ENCODE measurements at places on chromosomes 1 and 21.

GRCh38 chr1:223864084-223864483, 18.3 kb upstream of the TP53BP2 start:
- no peak for DNase-seq

- no peak for DNase-seq
Measured at GRCh38 chr1:85683292-85684025, 24.8 kb downstream of the ZNHIT6 start.

DNA sequence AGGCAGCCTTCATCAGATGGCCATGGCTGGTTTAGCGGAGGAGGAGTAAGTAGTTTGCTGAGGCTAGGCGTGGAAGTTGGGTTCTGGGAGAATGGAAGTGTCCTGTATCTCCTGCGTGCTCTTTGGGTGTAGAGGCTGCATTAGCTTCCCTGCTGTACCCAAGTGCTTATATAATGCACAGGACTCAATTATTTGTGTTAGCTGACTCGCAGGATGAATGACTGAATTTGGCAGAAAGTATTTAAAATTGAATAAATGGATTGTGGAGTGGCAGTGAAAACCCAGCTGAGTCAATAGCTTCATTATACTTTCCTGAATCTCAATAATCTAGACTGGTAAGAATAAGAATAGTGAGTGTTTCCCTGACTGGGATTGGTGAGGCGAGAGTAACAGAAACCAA, 13.8 kb downstream of the DNTTIP2 start:
- no peak for DNase-seq

GRCh38 chr1:91870322-91870721, 15.6 kb downstream of the TGFBR3 start:
- DNase-seq = no peak

- no peak for DNase-seq
Measured at GRCh38 chr1:212977781-212978645, 27.7 kb downstream of the VASH2 start.

DNA sequence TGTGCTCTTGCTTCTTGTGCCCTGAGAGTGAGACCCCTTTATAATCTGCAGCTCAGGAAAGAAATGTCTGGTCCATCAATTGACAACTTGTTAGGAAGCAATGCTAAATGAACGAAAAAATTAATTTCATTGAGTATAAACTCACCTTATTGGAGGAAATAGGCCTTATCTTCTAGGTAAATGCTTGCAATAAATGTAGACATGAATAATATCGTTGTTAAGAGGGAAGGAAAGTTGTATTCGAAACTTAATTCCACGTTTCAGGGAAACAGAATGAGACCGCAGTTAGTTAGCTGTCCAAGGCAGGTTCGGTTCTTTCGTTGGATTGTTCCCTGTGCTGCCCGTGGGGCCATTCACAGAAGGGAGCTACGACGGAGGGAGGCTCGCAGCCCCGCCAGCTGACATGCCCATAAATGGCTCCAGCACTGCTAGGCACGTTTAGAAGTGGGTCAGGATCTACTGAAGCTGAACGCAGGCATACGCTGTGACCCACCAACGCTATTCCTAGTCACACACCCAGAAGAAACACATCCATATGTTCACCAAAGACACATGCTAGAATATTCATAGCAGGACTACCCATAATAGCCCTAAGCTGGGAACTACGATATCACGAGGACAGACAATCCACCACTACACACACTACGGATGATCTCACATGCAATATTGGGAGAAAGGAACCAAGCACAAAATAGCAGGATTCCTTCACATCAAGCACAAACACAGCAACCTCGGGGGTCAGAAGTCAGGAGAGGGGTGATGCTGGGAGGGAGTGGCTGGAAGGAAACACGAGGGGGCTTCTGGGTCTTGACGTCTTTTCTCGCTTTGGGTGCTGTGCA, 56.2 kb upstream of the LBR start:
- no peak for DNase-seq

- no peak for DNase-seq
Measured at GRCh38 chr1:5563861-5564577, 428.2 kb downstream of the NPHP4 start.

- DNase-seq = peak; percentile 72
Measured at GRCh38 chr21:36589352-36589971, 109.5 kb upstream of the SIM2 start.

GRCh38 chr1:201900476-201900875, 11.8 kb downstream of the SHISA4 start:
- no peak for DNase-seq

DNA sequence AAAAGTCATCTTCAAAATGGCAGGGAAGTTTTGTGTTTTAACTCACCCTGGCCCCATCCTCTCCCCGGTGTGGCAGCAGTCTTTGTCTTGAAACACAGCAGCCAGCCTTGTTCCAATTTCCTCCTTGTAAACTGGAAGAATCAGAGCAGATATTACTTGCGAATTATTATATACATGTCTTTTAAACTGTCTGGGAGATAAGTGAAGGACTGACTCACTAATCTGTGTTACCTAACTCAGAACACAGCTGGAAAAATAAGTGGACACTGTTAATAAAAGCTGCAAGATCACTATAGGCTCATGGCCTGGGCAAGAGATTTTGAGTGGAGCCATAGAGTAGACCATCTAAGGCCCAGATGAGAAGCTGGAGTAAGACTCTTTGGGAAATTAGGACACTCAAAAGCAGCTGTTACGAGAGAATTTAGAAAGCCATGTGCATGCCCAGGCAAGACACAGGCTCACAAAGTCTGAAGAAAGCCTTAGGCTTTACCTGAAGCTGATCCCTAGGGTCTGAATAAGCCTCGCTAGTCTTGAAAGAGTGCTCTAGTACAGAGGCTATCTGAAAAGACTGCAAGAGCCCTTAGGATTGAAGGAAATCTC, 233.0 kb upstream of the RAB4A start:
- no peak for DNase-seq

- DNase-seq = no peak
Measured at GRCh38 chr1:42479621-42480020, 16.5 kb downstream of the CCDC30 start.

DNA sequence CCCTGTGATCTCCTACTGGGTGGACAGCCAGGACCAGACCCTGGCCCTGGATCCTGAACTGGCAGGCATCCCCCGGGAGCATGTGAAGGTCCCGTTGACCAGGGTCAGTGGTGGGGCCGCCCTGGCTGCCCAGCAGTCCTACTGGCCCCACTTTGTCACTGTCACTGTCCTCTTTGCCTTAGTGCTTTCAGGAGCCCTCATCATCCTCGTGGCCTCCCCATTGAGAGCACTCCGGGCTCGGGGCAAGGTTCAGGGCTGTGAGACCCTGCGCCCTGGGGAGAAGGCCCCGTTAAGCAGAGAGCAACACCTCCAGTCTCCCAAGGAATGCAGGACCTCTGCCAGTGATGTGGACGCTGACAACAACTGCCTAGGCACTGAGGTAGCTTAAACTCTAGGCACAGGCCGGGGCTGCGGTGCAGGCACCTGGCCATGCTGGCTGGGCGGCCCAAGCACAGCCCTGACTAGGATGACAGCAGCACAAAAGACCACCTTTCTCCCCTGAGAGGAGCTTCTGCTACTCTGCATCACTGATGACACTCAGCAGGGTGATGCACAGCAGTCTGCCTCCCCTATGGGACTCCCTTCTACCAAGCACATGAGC, 17.2 kb upstream of the SLC25A44 start:
- DNase-seq = no peak

DNA sequence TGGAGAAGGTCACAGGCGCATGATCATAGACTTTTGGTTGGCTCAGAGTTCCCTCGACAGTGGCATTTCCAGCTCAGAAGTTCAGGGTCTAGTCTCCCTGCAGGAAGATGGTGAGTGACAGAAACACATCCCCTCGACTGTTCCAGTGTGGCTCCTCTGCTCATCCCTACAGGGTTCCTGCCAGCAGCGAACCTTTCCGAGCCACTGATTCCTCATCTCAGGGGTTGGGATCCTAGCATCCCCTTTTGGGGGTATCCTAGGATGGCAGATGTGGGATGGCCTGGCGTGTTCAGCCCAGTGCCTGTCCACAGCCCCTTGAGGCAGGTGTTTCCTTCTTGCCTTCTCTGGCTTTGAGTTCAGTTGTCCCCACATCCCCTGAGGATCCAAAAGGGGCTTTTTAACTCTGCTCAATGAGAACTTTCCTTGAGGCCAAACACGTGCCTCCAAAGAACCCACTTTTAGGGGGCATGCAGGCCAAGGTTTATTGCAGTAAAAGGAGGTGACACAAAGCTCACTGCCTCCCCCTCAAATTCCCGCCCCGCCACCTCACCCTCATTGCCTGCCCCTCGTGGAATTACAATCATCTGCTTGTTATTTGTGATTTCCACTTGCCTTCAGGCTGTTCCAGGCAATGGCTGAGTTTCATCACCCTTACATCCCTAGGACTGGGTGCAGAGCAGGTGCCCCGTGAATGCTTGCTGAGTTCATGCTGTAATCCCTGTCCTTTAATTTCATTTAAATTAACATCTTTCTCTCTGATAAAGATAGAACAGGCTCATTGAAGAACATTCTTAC, 440.7 kb downstream of the CAMTA1 start:
- DNase-seq = no peak

DNA sequence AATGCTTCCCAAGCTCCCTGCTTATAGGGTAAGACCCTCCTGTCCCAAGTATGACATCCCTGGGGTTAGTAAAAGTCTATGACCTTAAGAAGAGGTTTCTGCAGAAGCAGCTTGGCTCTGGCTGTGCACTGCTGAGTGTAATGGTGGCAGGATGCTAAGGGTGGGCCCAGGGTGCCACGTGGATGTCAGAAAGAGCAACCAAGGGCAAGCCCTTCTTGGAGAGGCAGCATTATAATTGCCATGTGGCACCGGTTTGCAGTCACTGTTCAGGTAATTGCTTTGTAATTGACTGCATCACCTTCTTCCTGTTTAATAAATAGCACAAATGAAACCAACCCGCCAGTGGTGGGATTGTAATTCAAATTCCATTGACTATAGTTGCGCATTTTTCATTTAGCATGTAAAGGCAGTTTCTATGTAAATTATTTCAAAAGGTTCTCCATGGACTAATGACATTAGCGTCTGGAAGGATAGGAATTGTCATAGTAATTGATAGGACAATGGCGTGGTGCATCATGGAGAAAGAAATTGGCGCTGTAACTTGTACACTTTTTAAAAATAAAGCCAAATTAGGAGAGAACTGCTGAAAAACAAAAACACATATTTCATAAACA, 490.6 kb upstream of the VAMP3 start:
- no peak for DNase-seq

DNA sequence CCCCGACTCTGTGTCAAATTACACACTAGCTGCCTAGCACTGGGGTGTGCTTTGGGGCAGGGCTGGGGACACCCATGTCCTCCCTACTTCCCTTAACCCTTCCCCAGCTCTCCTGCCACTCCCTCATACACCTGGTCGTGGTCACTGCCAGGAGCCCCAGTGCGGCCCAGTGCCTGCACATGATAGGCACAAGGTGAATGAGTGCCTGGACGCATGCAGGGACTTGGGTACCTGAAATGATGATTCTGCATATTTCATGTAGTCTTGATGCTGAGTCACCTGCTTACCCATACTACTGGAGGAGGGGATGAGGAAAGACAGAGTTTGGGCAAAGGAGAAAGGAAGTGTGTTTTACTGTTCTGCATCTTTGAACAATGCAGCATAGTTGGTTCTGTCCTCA, 1.5 kb upstream of the VANGL2 start:
- no peak for DNase-seq

- DNase-seq = no peak
Measured at GRCh38 chr1:118186026-118186425, 998 bp upstream of the SPAG17 start.

DNA sequence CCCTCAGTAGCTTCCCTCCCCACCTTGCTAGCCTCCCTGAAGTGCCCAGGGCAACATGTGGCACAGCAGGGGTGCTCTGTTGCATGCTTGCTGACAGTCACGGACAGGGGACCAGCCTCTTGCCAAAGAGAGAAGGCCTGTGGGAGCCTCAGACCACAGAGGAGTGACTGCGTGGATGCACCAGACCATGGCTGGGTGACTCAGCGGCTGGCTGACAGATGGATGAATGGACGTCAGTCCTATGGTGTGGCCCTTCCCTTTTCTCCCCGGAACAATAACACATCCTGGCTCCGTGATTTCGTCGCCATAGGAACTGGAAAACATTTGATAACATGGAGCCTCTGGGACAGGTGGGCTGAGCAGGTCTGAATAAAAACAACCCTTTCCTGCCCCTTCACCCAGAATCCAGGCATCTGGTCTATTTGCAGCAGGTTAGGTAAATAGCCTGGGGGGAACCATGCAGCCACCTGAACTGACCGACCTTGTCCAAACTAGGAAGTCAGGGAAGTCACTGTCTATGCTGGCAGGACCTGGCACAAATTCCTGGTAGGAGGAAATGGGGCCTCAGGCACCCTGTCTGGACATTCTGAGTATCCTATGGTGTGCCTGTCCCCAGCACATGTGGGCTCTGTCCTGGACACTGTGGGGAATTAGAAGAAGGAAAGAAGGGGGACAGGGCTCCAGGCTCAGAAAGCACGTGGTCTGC, 53.3 kb downstream of the NENF start:
- no peak for DNase-seq

GRCh38 chr1:71533950-71534349, 453.1 kb upstream of the ZRANB2 start:
- DNase-seq = no peak

DNA sequence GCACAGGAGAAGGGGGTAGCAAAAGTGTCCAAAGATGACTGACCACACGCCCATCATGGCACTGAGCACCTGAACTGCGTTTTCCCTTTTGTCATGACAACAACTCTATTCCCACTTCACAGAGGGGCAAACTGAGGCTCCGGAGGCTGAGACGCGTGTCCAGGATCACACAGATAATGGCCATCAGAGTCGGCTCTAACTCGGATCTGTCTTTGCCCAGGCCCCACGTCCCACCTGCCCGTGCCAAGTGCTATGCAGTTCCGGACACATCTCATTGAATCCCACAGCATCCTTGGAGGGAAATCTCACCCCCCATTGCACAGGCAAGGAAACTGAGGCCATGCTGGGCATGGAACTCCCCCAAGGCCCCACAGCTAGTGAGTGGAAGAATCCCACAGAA, 62.1 kb downstream of the MATN1 start:
- DNase-seq = no peak

DNA sequence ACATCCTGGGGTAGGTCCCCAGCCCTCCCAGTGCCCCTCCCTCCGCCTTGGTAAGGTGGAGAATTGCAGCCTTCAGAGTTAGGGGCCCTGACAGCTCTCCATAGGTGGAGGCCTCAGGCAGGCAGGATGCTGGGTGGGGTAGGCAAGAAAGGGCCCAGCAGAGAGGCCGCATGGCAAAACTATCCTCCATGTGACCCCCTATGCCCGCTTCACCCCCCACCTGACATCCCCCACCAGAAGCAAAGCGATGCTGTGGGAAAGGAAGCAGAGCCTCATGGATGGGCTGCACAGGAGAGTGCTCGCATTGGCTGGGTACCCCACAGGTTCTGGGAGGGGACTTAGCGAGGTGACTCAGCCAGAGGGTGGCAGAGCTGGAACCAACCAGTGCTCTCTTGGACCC, 1.6 kb downstream of the S100A9 start:
- DNase-seq = no peak

Data from OCI-LY7 (cell line).